ENCODE measurements at places on chromosomes 3 and 15.

DNA sequence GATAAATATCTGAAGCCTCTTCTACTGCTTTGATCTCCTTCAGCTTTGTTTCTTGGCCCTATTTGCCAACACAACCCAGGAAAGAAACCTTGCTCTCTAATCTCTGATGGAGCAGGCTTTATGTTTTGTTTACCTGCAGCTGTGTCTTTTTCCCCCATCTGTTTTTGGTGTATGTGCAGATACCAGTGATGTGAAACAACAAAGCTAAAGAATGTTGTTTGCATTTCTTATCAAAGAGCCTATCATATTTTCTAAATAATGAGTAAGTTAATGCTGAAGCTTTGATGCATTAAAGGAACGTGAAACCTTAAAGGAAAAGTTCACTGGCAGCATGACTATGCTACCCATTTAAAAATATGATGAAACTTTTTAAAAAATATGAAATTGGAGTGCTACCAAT, 238.4 kb downstream of the NEK10 start:
- DNase-seq = no peak

GRCh38 chr3:50510325-50510724, 6.9 kb upstream of the CACNA2D2 start:
- DNase-seq = no peak

GRCh38 chr3:170323331-170323730, 34.2 kb upstream of the SKIL start:
- DNase-seq = peak; percentile 24

- peak; percentile 32 for DNase-seq
Observed at GRCh38 chr3:97138914-97139541, 324.6 kb downstream of the EPHA6 start.

- DNase-seq = no peak
Observed at GRCh38 chr3:195882002-195882441, 26.3 kb downstream of the TNK2 start.

DNA sequence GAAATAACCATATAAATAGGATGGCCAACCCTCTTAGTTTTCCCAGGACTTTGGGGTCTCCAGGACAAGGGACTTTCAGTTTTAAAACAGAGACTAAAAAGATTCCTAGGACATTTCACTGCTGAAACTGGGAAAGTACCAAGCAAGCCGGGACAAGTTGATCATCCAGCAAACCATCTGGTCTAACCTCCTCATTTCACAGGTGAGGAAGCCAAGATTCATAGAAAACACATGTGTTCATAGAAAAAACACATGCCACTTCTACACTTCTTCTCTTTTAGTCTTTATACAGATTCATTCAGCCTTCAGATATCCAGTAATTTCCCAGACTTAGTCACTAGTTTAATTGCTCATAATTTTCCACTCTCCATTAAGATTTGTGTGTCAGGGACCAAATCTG, 165.6 kb upstream of the CCDC54 start:
- DNase-seq = no peak

- peak; percentile 63 for DNase-seq
Observed at GRCh38 chr15:57251941-57252340, 124.4 kb upstream of the CGNL1 start.

DNA sequence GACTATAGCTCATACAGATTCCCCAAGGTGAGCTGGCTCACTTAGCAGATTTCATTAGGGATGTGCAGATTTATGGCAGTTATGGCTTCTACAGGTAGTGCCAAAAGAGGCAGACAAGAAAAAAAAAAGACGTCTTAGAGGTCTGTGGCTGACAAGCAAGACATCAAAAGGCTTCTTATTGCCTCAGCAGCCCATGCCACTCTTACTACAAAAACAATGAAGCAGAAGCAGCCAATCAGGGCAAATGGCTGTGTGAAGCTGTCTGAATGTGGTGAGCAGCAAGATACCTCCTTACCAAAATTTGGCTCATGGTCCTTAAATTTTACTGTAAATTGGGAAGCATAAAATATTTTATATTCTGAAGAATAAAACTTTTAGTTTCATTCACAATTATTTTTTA, 557.5 kb upstream of the GOLIM4 start:
- no peak for DNase-seq

- DNase-seq = peak; percentile 65
Observed at GRCh38 chr15:80423215-80423614, 19.0 kb downstream of the ARNT2 start.

DNA sequence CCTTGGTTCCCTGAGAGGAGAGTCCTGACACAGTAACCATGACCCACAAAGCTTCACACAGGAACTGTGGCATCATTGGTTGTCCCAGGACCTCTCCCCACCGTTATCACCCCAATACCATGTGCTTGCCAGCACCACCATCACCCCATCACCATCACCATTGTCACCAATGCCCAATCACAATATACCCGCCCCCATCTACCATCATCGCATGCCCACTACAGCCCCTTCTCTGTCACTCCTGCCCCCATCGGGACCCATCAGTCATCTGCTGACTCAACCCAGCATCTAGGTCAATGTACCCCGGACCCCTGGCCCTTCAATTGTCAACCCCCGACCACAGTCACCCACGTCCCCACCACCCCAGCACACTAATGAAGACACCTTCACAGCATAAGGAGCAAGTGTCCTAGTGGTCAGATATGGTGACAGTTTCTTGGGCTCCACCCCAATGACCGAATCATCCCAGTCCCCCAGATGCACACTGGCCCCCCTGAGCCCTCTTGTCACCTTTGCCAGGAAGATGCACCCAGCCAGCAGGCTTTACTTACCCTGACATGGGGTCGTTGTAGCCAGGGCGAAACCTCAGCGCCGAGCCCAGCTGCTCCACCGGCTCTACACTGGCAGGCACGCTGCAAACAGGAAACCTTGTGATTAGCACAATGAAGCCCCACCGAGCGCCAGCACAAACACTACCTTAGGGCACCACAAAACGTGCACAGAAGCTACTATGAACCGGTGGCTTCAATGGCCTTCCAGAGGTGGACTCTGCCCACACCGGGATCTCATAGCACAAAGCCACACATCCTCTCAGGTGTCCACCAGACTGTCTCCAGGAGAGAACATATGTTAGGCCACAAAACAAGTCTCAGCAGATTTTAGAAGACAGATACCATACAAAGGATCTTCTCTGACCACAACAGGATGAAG, 25.1 kb downstream of the SHISA5 start:
- DNase-seq = no peak

- DNase-seq = no peak
Observed at GRCh38 chr15:72685301-72685924, 569 bp downstream of the HIGD2B start.

DNA sequence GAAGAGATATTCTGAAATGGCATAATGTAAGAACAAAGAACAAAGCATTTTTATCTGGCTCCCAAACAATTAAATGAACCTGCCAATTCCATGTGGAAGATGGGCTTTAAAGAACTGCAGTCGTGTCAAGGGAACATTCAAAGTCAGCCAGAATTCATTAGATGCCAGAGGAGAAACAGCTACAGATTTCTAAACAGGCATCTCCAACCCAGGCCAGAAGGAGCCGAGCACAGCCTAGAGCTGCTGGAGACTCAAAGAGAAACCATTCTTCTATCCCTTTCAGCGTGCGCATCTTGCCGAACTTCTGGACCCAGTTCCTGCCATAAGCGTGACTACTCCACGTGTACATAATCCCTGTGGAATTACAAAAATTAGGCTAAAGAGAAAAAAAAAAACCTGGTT, 60.4 kb downstream of the MB21D2 start:
- DNase-seq = no peak

DNA sequence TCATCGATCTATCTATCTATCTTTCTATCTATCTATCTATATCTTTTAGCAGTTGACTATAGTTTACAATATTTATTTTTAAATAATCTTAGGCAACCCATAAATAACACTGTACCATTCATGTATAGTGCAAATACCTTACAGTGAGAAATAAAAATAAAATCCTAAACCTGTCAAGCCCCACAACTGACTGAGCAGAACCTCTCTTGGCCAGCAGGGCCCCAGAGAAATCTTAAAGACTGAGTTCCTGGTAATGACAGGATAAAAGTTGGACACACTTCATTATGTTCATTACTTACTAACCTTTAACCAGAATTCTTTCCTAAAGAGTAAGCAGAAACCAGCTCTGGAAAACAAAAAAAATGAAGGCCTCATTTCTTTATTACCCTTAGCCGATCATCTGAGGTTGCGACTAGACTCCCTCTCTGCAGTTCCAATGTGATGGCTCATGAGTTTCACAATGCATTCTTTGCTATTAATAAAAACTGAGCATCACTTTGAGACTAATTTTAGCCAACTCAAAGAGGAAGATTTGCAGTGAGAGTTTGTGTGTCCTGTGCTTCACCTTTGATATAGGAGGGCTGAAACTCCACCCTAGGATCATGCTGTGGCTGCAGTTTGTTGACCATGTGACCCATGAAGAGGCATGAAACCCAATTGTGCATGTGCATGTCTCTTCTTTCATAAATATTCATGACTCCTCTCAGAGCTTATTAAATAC, 1072.0 kb downstream of the NSUN3 start:
- DNase-seq = peak; percentile 30

DNA sequence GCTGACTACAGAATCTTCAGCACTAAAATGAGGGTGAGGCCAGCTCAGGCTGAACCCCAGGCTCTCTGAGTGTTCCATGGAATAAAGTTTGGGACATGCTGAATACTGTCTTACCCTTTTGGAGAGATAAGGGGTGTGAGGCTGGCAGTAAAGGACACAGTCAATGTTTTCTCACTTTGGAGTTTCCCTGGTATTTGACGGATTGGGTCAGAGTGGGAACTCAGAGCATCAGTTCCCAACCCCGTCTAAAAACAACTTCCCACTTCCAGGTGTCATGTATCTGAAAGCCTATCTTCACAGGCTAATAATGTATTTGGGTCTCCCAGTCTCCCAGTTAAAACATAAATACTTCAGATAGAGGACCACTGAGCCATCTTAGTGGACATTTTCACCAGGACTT, 180.7 kb downstream of the TLE3 start:
- no peak for DNase-seq

DNA sequence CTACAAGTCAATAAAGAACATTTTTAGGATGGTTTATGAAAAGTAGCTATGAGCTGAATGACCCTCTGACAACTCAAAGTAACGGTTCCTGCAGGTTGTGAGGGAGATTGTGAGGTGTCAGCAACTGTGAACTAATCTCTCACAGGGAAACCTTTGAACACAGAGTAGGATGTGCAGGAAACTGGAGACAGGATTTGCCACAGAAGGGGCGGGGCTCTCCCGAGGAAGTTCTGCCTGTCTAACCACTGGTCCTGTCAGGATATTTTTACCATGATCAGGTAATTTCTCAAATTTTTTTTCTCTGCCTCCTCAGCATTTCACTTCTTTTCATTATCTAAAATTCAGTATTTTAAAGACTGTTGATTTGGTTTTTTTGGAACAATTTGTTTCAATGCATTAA, 33.3 kb downstream of the LEO1 start:
- DNase-seq = no peak

GRCh38 chr15:57767481-57767880, 61.0 kb downstream of the POLR2M start:
- no peak for DNase-seq

DNA sequence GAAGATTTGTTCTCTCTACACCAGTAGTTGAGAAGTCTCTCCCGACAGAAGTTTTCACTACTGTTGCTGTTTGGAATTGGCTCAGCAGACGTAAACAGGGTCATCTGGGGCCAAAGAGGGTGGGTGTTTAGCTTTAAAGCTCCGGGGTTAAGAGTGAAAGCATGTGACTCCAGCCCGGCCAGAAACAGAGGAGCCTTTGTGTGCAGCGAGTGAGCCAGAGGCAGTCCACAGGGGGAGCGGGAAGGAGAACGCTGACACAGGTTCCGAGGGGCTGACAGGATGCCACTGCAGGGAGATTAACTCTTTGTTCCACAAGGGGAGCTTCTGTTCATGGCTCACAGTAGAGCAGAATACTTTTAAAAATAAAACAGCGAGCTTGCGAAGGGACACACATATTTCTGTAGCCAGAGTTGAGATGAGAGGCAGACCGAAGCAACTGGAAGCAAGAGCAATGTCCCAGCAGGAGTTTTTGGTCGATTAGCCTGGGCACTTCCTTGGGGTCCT, 26.9 kb downstream of the BMF start:
- DNase-seq = peak; percentile 75

DNA sequence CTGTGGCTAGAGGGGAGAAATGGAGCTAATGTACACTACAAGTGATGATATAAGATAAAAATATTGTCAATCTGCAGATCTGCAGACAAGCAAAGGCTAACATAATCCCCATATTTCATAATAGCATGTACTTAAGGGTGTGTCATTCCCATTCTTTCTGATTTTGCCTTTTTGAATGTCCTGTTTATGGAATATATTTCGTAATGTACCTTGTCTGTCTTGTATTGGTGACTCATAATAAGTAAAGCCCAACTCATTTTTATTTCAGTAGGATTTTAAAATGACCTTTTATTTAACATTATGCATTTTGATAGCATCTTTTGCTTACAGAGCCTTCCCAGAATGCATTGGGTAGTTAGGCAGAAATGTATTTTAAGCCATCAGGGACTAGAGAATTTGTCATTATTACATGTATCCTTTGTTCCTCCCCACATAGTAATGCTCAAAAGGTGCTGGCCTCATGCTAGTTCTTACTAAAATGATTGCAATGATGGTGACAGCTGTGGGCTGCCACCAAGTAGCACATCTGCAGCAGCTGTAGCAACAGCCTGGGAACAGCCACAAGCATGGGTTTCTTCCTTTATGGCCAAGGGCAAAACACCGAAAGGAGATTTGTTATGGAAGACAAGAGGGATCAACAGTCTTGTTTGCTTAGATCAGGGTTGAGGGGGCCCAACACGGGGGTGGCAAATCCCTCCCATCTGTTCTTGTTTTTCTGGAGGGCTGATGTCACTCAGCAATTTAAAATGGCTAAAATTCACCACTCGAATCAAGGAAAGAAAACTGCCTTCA, 188.5 kb downstream of the CADPS start:
- DNase-seq = peak; percentile 78

DNA sequence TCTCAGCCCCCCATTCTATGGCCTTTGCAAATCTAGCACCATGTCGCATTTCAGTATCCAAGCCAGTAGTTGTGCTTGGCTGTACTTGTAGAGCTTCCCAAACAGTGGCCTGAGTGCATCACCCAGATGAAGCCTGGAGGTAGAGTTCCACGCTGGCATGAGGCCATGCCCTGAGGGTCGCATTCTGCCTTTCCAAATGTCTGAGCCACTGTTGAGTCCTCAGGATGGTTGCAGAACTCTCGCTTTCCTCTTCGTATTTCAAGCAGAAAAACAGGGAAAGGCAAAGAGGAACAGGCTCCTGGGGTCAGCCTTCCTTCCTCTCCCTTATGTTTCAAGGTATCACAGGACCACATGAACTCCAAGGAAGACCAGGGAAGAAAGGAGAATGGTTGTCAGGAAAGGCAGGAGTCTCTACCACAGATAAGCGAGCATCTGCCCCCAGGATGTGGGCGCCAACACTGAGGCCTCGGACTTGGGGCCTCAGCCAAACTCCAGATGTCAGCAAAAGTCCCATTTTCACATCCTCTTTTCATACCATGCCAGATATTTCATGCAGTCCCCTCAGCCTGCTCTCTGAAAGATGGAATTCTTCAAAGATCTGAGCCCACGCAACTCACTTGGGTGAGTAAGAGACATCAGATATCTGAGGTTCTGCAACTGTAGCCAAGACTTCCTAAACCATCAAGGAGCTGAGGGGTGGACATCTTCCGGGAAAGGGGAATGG, 19.4 kb upstream of the PRR20G start:
- no peak for DNase-seq

GRCh38 chr3:81742581-81742980, 18.9 kb downstream of the GBE1 start:
- no peak for DNase-seq
